ENCODE measurements at places on chromosomes 5 and 9. TPM values are rescaled to one million over a fixed set of nuclear protein-coding genes. Genes with fewer than 3 reads are reported as not detected.

Gene RAD50
- total RNA-seq = 48.2 TPM

Gene TRMO
- 5.7 TPM for total RNA-seq

Gene CER1
- total RNA-seq = not detected

Gene BAAT
- total RNA-seq = 0.09 TPM

Gene CAMK2A
- 0.09 TPM for total RNA-seq

Gene FSTL4
- total RNA-seq = 2.3 TPM

Gene HMGXB3
- total RNA-seq = 31.3 TPM

DNA sequence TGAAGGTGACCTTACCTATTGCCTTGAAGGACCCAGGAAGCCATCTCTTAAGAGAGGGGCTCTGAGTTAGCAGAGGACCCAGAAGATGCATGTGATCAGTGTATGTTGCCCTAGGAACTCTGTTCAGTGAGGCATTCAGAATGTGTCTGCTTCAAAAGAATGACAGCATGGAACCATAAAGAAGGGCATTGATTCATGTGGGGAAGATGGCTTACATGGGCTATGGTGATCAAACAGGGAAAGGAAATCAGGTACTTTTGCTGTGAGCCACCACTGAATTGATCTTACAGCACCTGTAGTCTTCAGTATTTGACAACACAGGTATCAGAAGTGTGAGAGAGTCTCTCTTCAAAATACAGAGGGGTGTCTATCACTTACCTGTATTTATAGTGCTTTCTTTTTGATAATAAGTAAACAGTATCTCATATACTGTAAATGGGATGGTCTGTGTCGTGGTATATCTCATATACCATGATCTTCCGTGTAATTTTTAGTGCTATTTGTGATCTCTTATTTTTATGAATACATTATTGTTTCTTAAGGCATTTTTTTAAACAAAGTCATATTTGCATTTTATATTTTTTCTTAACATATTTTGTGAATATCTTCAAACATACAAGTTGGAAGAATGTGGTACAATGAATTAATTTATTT, 57.0 kb downstream of the FOCAD start:
- H3K27me3 ChIP-seq = no peaks in the 10 kb centered on the region
- H3K4me3 ChIP-seq = no peak overlapping the region
- no peaks in the 10 kb centered on the region for H3K4me1 ChIP-seq

GRCh38 chr5:79025054-79025472, 40.0 kb upstream of the ARSB start:
- no peak overlapping the region for H3K27ac ChIP-seq
- peak; percentile 81 for DNase-seq
- peaks cover 11% of the 10 kb centered on the region for H3K4me1 ChIP-seq
- no peaks in the 10 kb centered on the region for H3K36me3 ChIP-seq
- peak overlapping the region; percentile 24 for H3K4me3 ChIP-seq

DNA sequence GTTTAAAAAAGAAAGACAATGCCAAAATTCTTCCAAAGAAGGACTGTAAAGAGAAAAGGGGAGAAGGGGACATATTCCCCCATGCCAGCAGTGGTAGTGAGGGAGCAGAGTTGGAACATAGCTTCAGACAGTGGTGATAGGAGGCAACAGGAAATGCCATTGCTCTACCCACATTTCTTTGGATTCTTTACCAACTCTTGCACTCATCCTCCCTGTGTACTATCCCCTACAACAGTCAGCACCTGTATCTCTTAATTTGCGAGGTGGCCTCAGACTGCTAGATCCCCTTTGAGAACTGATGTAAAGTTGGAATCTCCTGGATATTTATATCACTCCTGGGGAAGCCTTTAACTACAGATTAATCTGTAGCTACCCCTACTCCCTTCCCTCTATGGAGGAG, 320.6 kb upstream of the PTGER4 start:
- no peak overlapping the region for H3K27ac ChIP-seq
- no peaks in the 10 kb centered on the region for H3K36me3 ChIP-seq
- no peak overlapping the region for H3K4me3 ChIP-seq

DNA sequence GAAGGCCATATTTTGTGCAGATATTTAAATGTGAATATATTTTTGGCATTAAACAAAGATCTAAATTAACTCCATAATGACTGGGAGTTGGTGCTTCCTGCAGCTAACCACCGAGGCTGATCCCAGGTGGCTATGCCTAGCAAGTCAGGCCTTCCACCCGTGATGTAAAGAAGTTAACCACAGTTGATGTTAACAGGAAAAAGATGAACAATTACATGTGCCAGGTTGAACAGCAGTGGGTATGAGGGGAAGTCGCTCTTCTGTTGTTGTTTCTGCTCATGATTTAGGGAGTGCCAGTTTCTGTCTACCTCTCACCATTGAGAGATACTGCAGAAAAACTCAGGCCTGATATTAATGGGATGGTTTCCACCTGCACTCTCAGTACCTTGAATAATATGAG, 334.3 kb downstream of the EBF1 start:
- no peak for DNase-seq
- H3K36me3 ChIP-seq = no peaks in the 10 kb centered on the region
- H3K4me1 ChIP-seq = peaks cover 7% of the 10 kb centered on the region
- no peak overlapping the region for H3K4me3 ChIP-seq

GRCh38 chr9:135958485-135958884, 2.7 kb downstream of the UBAC1 start:
- peaks cover 11% of the 10 kb centered on the region for H3K27me3 ChIP-seq
- no peaks in the 10 kb centered on the region for H3K36me3 ChIP-seq
- no peak overlapping the region for H3K4me3 ChIP-seq
- no peak overlapping the region for H3K27ac ChIP-seq
- H3K4me1 ChIP-seq = no peaks in the 10 kb centered on the region

- H3K27me3 ChIP-seq = no peaks in the 10 kb centered on the region
- H3K27ac ChIP-seq = no peak overlapping the region
- no peak for DNase-seq
- H3K4me1 ChIP-seq = no peaks in the 10 kb centered on the region
These were observed 29.4 kb downstream of the CTNNAL1 start for GRCh38 chr9:108983885-108984284.

- no peaks in the 10 kb centered on the region for H3K27me3 ChIP-seq
- H3K4me3 ChIP-seq = no peak overlapping the region
These were observed 23.7 kb downstream of the KDM4C start for GRCh38 chr9:6781476-6781875.

GRCh38 chr9:69249337-69249736, 75.3 kb downstream of the TJP2 start:
- no peak overlapping the region for H3K27ac ChIP-seq
- peak; percentile 18 for DNase-seq
- no peaks in the 10 kb centered on the region for H3K27me3 ChIP-seq
- H3K4me3 ChIP-seq = no peak overlapping the region
- peaks cover 5% of the 10 kb centered on the region for H3K4me1 ChIP-seq
- peaks cover 5% of the 10 kb centered on the region for H3K36me3 ChIP-seq

DNA sequence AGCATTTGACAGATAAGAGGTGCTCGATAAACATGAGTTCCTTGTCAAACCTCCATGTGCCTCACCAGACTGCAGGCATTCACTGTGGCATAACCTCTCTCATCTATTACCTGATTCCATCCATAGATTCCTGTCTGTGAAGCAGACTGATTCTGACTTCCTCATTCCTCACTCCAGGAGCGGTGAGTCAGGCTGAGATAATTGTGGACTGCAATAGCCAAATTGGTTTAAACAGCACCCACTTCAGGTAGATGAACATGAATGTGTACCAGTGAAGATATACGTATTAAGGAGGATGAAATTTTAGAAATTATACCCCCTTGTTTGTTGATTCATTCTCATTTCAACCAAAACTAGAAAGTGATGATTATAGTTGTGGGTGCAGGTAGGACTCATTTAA, 391.2 kb downstream of the HINT1 start:
- H3K27me3 ChIP-seq = no peaks in the 10 kb centered on the region
- no peak overlapping the region for H3K27ac ChIP-seq
- no peaks in the 10 kb centered on the region for H3K36me3 ChIP-seq
- H3K4me1 ChIP-seq = no peaks in the 10 kb centered on the region
- H3K4me3 ChIP-seq = no peak overlapping the region
- DNase-seq = no peak

DNA sequence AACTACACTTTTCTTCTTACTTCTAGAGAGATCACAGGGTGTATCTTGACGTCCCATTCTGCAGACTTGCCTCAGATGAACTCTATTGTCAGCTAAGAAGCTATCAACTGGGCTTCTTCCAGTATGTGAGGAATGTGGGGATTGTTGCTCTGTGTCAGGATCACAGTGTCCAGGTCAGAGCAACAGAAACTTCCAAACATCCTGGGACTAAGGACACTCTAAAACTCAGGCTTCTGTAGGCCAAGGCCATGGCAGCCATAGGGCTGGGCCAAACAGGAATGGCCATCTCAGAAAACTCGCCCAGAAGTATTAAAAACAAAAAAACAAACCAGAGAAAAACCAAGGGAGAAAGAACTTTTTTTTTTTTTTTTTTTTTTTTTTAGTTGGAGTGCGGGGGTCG, 210.0 kb upstream of the CLINT1 start:
- no peaks in the 10 kb centered on the region for H3K27me3 ChIP-seq
- H3K4me1 ChIP-seq = peaks cover 3% of the 10 kb centered on the region
- peak; percentile 13 for DNase-seq
- no peak overlapping the region for H3K27ac ChIP-seq
- no peaks in the 10 kb centered on the region for H3K36me3 ChIP-seq
- no peak overlapping the region for H3K4me3 ChIP-seq

DNA sequence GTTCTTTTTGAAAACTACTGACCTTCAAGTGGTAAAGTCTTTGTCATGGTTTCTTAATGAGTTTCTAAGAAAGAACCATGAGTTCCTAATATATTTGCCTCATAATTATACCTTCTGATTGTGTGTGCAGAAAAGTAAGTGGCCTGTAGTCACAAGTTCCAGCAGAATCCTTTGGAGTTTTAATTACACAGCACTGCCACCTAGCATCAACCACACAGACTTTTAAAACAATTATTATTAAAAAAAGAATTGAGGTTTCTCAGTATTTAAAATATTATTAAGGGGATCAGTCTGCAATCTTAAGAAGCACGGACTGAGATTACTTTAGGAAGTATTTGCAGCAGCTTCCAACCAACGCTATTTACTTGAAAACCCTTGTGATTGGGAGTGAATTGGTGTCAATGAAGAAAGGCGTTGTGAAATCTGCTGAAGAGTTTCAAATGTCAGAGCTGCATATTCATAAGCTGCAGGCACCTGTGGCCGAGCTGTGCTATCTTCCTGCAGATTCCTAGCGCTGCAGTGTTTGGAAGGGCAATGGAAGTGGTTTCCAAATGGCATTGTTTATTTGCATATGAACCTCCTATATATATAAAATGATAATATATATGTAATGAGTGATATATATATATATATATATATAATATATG, 1074.2 kb upstream of the WWC1 start:
- no peak overlapping the region for H3K27ac ChIP-seq
- no peak for DNase-seq
- H3K27me3 ChIP-seq = no peaks in the 10 kb centered on the region
- no peak overlapping the region for H3K4me3 ChIP-seq

DNA sequence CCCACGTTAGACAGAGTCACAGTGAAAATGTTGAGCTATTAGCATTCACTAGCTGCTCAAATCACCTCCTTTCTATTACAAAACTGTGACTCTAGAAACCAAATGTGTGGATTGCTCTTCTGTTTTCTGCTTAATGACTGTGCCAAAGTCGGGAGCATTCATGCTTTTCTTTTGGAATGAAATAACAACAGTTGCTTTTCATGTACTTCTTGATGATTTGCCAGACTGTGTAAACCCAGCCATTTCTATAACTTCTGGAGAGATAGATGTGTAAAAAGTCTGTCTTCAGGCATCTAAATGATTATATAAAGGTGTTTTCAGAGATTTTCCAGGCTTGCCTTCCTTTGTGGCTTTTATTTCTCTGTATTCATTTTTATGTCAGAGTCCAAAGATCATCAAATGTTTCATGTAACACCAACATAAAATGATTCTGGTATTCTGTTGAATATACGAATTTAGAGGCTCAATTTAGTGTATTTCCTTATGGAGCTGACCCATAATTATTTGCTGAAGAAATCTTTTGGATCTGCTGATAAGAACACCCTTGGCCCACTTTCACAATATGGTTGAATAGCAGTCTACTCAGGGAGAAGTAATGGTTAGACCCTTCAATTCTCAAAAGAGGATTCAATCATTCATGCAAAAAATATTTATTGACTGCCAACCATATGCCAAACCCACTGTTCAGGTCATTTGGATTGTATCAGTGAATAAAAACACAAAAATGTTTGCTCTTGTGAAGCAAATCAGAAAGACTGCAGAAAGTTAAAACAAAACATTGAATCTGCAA, 581.2 kb downstream of the CDH18 start:
- H3K4me3 ChIP-seq = no peak overlapping the region
- H3K4me1 ChIP-seq = no peaks in the 10 kb centered on the region
- no peaks in the 10 kb centered on the region for H3K36me3 ChIP-seq
- H3K27ac ChIP-seq = no peak overlapping the region
- no peaks in the 10 kb centered on the region for H3K27me3 ChIP-seq

GRCh38 chr9:34382879-34383278, 6.2 kb upstream of the MYORG start:
- H3K4me3 ChIP-seq = no peak overlapping the region
- DNase-seq = no peak
- peaks cover 7% of the 10 kb centered on the region for H3K4me1 ChIP-seq
- no peak overlapping the region for H3K27ac ChIP-seq
- H3K27me3 ChIP-seq = peaks cover 71% of the 10 kb centered on the region

DNA sequence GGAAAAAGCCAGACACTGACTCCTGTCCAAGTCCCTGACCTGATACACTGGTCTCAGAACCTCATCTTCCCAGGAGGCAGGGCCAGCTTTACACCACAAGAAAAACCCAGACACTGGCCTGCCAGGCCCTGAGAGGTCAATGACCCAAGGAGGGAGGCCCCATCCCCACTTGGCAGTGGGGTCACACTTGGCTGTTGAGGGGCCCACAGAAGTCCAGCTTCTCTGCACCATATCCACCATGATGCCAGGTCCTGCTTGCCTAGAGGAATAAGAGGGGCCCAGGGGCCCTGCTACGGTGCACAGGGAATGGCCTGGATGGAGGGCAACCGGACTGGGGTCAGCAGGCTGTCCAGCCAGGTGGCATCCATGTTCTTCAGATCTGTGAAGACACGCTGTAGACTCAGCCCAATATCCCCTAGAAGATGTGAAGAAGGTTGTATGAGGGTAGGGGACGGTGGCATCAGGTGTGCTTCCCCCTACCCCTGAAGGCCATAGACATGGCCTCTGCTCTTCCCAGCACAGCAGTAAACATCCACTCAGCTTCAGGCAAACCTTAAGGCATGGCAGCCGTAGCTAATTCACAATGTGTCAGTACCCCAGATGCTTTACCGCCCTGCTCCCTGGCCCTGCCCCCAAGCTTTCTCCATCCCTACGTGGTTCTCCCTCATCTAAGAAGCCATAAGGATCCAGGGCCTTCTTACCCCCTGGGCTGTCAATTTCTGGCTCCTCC, 6.7 kb downstream of the IRF1 start:
- DNase-seq = no peak
- H3K4me3 ChIP-seq = no peak overlapping the region
- peaks cover 3% of the 10 kb centered on the region for H3K27me3 ChIP-seq
- H3K27ac ChIP-seq = no peak overlapping the region

Data from neural progenitor cell (in vitro differentiated cells).